ENCODE measurements at places on chromosomes 4 and X.
A peak's percentile ranks its signal among the peaks of the same experiment; 100 is the strongest.

GRCh38 chrX:139207655-139208054 lies 322.9 kb upstream of the F9 start:
- no peak for DNase-seq

GRCh38 chr4:69239557-69240168 lies 25.1 kb upstream of the UGT2B11 start:
- no peak for DNase-seq

DNA sequence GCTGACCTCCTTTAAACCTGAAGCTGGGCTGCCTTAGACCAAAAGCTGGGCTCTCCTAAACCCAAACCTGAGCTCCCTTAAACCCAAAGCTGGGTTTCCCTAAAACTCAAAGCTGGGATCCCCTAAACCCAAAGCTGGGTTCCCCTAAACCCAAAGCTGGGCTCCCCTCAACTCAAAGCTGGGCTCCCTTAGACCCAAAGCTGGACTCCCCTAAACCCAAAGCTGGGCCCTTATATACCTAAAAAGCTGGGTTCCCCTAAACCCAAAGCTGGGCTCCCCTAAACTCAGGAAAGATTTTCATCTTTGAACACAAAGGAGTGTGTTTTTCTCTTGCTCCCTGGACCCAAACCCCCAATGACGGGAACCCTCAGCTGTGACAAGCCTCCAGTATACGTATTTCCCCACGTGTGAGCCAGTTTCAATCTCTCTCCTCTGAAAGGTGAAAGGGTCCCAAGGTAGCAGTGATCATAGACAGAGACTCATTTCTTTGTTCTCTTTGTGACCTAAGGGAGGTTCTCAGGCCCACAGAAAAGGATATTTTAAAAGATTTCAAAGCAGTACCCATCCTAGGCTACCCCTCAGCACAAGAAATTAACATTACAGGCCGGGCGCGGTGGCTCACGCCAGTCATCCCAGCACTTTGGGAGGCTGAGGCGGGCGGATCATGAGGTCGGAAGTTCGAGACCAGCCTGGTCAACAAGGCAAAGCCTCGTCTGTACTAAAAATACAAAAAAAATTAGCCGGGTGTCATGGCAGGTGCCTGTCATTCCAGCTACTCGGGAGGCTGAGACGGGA lies 31.3 kb upstream of the ASMTL start:
- DNase-seq: peak; percentile 30

DNA sequence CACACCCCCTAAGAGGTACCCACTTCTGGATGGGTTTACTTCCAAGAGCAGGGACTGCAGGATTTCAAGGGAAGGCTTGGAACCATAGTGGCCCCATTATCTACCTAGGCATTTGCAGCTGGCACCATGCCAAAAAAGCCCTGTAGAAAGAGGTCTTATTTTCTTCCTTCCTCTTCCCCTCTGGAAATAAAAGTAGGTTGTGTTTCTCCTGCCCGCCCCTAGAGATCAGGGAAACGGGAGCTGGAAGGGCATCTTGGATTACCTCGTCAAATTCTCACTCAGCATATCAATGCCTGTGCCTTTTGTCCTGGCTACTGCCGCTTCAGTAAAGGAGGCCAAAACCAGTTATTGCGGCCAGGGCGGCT lies 1.6 kb downstream of the SCD5 start:
- peak; percentile 53 for DNase-seq
